ENCODE measurements at places on chromosomes 1 and 21. TPM values are rescaled to one million over a fixed set of nuclear protein-coding genes. Genes with fewer than 3 reads are reported as not detected.

DNA sequence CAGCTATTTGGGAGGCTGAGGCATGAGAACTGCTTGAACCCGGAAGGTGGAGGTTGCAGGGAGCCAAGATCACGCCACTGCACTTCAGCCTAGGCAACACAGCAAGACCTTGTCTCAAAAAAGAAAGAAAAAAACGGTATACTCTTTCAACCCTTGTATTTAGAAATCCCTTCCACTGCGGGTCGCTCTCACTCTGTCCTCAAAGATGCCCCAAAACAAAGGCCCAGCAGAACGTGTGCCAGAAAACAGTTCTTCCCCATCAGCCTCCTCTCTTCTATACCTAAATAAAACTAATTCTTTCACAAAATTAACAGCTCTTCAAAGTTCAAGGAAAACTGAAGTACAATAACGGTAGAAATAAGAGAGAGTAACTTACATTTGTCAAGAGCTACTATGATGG is 13.2 kb downstream of the SETD4 start:
- DNase-seq = no peak

Gene RAP1GAP
- under 0.01 TPM for total RNA-seq

DNA sequence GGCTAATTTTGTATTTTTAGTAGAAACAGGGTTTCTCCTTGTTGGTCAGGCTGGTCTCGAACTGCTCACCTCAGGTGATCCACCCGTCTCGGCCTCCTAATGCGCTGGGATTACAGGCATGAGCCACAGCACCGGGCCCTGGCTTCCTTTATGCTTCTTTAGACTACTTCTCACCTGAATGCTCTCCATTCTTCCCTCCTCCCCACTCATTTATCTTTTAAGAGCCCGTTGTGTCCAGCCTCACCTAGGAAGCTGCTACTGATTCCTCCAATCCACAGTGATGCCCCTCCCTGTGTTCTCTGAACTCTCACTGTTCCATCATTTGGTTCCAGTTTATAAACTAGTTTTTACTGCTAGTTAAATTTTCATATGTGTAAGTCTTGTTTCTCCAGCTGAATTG is 44.9 kb upstream of the NR5A2 start:
- no peak for DNase-seq

Gene GART
- total RNA-seq = 73.8 TPM

Data from IMR-90 (cell line).